Sigmoid colon (tissue), 7 donors: ENCODE measurements at places on chromosomes 12 and 14.

GRCh38 chr12:117158911-117159553, 31.2 kb downstream of the FBXO21 start:
- DNase-seq = no peak

DNA sequence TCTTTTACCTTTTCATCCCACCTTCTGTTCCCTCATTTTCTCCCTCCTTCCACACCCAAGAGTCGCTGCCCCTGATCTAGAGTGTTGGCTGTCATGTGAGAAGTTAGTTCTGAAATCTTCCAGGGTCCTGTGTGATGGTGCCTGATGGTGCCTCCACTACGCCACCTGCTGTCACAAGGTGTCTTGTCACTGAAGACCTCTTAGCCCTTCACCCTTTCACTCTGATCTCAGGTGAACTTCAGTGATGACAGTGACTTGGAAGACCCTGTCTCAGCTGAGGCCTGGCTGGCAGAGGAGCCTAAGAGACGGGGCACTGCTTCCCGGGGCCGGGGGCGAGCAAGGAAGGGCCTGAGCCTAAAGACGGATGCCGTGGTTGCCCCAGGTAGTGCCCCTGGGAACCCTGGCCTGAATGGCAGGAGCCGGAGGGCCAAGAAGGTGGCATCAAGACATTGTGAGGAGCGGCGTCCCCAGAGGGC, 7.6 kb upstream of the PFDN5 start:
- peak; percentile 81 for DNase-seq

GRCh38 chr12:10562306-10562933, 51.0 kb downstream of the MAGOHB start:
- DNase-seq = no peak

DNA sequence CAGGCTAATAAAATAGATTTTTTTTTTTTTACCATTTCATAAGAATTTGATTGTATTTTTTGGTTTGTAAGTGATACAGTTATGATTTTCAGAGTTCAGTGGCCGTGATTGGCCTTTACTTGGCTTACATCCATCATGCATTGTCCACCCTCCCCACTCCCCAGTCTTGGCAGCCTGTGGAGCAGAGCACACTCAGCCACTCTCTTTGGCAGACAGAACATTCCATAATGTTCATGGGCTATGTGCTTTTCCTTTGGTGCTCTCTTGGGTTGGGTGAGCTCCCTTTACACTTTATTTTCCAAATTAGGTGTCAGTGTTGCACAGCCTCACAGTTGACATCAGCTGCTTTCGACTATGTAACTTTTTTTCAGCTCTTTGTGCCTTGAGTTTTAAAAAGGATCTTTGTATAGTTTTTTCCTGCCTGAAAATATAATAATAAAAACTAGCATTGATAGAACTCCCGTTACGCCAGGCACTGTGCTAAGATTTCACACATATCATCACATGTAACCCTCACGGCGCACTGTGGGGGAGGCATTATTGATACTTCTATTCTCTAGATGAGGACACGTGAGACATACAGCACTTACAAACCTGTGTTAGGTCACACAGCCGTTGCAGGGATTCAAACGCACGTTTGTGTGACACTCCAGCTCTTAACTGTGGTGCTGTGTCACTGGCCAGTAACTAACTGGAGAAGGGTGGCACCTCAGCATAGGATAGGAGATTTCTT, 21.5 kb downstream of the SUDS3 start:
- DNase-seq = no peak

DNA sequence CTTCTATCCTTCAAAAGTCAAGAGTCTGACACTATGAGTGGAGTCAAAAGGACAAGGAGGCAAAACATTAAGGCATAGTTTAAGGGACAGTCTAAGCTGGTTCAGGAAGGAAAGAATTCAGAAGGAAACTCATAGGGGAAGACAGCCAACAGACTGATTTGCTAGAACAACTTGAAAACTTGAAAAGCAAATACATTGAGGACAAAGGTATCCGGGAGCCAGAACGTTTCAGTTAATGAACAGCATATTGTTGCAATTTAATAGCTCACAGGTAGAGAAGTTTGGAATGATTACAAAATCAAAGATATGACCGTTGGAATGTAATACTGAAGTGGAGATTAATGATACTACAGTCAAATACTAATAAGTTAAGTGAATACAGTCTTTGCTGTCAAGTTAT, 312.8 kb upstream of the RPL10L start:
- no peak for DNase-seq

- no peak for DNase-seq
These were observed 586.9 kb downstream of the CCER1 start for GRCh38 chr12:90368081-90368480.

- DNase-seq = no peak
These were observed 171.9 kb downstream of the ESRRB start for GRCh38 chr14:76547831-76548230.

DNA sequence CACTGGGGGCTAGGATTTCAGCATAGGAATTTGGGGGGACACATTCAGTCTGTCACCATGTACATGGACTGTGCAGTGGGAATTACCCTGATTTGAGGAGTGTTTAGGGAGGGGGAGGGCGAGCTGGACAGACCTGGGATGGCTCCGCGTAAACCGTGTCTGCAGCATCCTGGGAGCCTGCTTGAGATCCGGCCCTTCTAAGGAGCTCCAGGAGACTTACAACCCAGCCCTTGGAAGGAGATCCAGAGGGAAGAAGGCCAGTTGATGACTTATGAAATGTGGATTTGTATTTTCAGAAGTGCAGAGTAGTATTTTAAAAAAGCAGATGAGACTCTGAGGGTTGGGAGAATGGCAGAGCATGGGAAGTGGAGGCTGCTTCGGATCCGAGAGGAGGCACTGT, 153.2 kb downstream of the CACNA1C start:
- peak; percentile 83 for DNase-seq

- no peak for DNase-seq
These were observed 77.3 kb upstream of the LTA4H start for GRCh38 chr12:96112733-96113132.

- no peak for DNase-seq
These were observed 345.9 kb upstream of the RGS6 start for GRCh38 chr14:71586131-71586897.

GRCh38 chr12:25518512-25518911, 34.6 kb downstream of the LMNTD1 start:
- DNase-seq = no peak

GRCh38 chr12:14416658-14417057, 51.2 kb downstream of the ATF7IP start:
- DNase-seq = no peak

- no peak for DNase-seq
These were observed 480.7 kb downstream of the TMEM132D start for GRCh38 chr12:129423041-129423580.

DNA sequence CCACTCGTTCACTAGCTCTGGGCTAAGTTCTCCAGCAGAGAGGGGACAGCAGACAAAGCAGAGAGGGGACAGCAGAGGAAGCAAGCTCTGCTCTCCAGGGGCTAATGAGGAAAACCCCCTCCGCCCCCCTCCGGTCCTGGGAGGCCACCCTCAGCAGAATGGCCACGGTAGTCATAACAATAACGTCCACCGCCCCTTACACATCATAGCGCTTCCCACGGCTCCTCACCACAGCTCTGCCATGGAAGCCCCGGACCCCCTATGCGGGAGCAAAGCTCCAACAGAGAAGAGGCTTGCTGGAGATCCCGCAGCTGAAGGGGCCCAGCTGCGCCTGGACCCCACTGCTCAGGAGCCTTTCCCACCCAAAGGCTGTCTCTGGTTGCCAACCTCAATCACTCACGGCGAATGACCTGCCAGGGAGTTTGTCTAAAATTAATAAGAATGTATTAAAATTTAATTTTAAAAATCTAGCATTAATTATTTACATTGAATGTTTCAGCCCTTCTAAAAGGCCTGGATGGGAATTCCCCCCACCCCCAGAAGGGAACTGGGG, 17.4 kb downstream of the BEGAIN start:
- DNase-seq = no peak

- no peak for DNase-seq
These were observed 157.0 kb upstream of the PRMT8 start for GRCh38 chr12:3333991-3334391.

DNA sequence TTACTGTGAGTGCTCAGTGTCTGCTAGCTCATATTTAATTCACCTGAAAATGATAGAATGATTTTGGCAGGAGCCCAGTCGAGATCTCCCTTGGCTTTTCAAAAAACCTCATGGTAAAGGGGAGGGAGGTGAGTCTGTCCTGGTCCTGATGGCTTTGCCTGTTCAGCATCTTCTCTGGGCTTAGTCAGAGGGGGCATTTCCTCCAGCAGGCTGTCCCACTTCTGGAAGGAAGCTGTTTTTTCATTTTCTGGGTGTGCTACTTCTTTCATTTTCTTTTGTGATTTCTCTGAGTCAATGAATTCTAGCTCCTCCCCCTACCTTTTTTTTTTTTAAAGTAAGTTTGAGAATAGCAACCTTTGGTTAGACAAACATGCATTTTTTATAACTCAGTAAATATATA, 58.8 kb downstream of the TMX1 start:
- no peak for DNase-seq

GRCh38 chr12:111228916-111229666, 139.8 kb downstream of the PHETA1 start:
- no peak for DNase-seq

DNA sequence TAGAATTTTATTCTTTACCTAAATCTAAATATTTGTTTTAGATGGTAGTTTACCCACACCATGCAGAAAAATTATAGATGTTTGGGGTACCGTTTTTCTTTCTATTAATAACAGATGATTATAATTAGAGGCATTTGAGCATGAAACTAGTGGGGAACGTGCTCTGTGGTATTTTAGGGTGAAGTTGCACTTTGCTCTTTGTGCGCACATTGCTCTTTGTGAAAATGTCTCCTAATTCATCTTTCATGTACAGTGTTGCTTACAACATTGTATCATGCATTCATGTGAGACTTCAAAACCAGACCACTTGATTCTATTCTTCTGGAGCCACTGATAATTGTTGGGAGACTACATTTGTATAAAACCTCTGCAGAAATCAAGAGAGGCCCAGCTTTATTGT, 449.1 kb upstream of the RGS6 start:
- DNase-seq = no peak

- DNase-seq = no peak
These were observed 18.5 kb downstream of the CORO1C start for GRCh38 chr12:108712925-108713203.

DNA sequence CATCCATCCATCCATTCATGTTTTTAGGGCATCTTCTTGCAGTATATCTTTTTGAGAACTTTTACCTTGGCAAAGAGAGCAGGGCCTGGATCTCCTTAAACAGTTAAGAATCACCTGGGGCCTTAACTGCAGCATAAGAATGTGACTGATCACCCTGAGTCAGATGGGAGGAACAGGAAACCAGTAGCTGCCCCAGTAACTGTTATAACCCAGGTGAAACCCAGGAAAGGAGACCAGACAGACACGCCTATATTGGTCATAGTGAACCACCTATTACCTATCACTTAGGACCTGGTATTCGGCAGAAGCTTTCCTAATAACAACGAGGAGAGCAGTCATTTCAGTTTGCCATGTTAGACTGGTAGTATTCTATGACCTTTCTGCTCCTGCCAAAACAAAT, 43.4 kb upstream of the NR2C1 start:
- no peak for DNase-seq

DNA sequence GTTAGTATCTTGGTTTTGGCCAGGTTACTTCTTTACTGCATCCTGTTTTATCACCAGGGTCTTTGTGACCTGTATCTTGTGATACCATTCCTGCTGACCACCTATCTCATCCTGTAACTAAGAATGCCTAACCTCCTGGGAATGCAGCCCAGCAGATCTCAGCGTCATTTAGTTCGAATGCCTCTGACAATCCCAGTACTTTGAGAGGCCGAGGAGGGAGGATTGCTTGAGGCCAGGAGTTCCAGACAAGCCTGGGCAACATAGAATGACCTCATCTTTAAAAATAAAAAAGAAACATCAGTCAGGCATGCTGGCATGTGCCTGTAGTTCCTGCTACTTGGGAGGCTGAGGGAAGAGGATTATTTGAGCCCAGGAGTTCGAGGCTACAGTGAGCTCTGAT, 206.5 kb downstream of the SUDS3 start:
- no peak for DNase-seq

DNA sequence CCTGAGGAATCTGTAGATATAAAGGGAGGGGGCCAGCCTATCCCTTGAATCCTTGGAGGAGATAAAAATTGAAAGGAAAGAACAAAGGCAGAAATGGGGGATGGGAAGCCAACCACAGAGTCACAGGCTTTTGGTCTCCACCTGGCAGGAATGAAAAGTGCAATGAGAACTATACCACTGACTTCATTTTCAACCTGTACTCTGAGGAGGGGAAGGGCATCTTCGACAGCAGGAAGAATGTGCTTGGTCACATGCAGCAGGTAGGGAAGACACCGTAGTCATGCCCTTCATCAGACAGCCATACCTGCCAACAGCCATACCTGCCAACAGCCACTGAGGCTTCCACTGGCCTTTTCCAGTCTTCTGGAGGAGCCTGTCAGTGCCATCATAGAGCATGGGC, 13.4 kb downstream of the ASB8 start:
- DNase-seq = no peak

DNA sequence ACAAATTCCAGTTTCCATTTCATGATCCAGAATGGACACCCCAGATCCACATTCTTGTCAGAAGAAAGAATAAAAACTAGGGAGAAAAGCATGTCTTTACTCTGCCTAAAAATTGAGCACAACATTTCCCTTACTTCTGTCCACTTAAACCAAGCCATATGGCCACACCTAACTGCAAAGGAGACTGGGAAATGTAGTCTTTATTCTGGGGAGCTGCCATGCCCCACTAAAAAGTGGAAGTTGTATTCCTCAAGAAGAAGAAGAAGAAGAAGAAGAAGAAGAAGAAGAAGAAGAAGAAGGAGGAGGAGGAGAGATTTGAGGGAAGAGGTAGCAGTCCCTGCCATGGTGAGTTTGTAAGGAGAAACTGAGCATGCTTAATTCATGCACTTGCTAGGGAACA, 84.5 kb downstream of the GPR65 start:
- no peak for DNase-seq

- no peak for DNase-seq
These were observed 1.7 kb upstream of the GPRC5A start for GRCh38 chr12:12889701-12890100.

DNA sequence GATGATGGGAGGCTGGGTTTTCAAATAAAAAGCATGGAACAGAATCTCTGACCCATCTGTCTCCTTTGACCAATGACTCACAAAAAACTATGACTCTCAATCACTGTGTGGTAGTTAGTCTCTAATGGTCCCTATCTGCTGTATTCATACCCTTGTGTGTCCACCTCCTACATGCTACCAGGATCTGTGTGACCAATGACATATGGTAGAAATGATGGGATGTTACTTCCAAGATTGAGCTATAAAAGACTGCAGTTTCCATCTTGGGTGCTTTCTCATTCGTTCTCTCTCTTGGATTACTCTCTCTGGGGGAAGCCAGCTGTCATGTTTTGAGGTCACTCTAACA, 144.7 kb upstream of the BTG1 start:
- DNase-seq = no peak

GRCh38 chr14:74841230-74842207, 34.4 kb downstream of the PROX2 start:
- no peak for DNase-seq

DNA sequence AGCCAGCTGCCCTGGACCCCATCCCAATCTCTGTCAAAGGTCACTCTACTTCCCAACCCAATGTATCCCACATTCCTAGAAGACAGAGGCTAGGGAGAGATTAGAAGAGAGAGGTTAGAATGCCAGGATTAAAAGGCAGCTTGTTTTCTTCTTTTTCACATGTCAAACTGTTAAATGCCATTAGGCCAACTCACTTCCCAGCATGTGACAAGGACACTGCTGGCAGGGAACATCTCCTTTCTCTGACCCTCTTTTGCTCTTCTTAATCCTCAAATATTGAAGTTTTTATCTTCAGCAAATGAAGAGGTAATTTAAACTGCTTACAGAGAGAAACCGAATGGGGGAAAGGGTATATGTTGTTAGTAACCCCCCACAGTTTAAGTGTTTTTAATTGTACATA, 89.1 kb downstream of the BBS10 start:
- no peak for DNase-seq
